ENCODE measurements at places on chromosomes 1 and 21.

DNA sequence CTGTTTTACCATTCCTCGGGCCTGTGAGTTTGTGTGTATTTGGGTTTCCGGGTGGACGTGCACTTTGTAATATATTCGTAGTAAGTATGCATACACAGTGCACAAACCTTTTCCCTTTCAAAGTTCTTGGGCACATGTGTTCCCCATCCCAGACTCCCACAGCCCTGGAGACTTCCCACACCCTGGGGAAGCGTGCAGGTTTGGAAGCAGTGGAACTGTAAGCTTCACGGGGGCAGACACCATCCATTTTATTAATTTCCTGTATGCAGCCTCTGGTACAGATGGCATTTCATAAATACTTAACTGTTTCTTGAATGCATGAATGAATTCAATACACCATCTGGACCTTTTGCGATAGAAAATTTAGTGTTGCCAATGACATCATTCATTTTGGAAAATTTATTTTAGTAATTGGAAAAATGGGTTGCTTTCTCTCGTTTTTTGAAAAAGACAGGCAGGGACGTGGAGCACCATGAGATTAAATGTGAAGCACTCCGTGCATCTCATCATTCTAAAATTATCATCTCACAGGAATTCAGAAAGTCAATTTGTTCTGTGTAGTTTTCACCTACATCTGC lies 10.8 kb downstream of the ETS2 start:
- H3K4me1 ChIP-seq = no peaks in the 10 kb centered on the region

DNA sequence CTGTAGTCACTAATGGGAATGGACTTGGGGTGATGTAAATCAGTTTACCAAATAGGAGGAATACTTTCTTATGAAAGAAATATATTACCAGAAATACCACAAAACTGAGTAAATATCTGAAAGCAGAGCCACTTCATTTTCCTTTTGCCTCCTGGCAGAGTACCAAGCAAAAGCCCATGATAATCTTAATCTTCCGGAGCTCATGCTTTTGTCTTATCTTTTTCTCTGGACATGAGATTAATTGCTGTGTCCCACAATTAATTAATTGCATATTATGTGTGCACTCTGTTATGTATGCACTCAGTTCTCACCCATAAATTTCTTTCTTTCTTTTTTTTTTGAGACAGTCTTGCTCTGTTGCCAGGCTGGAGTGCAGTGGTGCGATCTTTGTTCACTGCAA lies 94.1 kb upstream of the PDE4B start:
- no peak overlapping the region for H3K27ac ChIP-seq
- no peaks in the 10 kb centered on the region for H3K4me1 ChIP-seq
- H3K27me3 ChIP-seq = no peaks in the 10 kb centered on the region
- DNase-seq = no peak
- H3K4me3 ChIP-seq = no peak overlapping the region
- H3K36me3 ChIP-seq = no peaks in the 10 kb centered on the region

DNA sequence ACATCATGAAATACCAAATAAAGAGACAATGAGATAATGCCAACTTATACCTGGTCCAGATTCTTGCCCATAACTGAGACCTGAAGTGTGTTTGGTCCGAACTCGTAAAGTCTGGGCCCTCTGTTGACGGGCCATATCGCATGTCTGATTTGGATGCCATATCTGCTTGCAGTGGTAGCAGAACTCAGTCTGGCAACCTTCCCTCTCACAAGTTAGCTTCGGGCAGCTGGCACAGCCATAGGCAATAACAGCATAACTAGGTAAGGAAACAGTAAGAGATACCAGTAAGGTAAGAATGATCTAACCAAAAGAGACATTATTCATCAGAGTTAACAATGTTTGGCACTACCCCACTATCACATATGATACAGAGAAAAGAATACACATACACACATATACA lies 15.1 kb downstream of the RNF19B start:
- H3K36me3 ChIP-seq = peaks cover 31% of the 10 kb centered on the region
- DNase-seq = no peak
- no peaks in the 10 kb centered on the region for H3K27me3 ChIP-seq
- peaks cover 4% of the 10 kb centered on the region for H3K4me1 ChIP-seq
- no peak overlapping the region for H3K4me3 ChIP-seq

DNA sequence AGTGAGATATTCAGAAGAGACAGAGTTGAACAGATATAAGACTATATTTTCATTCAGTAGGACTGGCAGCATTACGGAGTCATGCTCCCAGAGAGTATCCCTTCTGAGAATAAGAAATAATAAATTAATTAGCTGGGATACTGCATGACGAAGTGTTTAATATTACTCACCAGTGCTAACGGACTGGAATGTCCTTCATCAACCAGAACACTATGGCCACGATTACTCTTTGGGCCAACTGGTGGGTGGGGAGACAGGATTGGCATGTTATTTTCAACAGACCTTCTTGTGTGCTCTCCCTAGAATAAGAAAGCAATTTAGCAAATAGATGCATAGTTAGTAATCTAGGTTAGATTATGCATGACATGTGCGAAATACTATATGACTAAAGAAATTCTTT lies 32.4 kb downstream of the ERICH3 start:
- no peaks in the 10 kb centered on the region for H3K4me1 ChIP-seq
- H3K36me3 ChIP-seq = no peaks in the 10 kb centered on the region
- H3K4me3 ChIP-seq = no peak overlapping the region
- no peaks in the 10 kb centered on the region for H3K27me3 ChIP-seq

- H3K27ac ChIP-seq = no peak overlapping the region
- H3K27me3 ChIP-seq = no peaks in the 10 kb centered on the region
- no peaks in the 10 kb centered on the region for H3K36me3 ChIP-seq
- no peak overlapping the region for H3K4me3 ChIP-seq
- DNase-seq = no peak
- H3K4me1 ChIP-seq = no peaks in the 10 kb centered on the region
These were observed 263.1 kb upstream of the CHRM3 start for GRCh38 chr1:239123260-239123659.

- H3K36me3 ChIP-seq = no peaks in the 10 kb centered on the region
- no peak for DNase-seq
- no peak overlapping the region for H3K4me3 ChIP-seq
- no peaks in the 10 kb centered on the region for H3K27me3 ChIP-seq
- no peak overlapping the region for H3K27ac ChIP-seq
These were observed 64.3 kb upstream of the TTC34 start for GRCh38 chr1:2865571-2866421.

DNA sequence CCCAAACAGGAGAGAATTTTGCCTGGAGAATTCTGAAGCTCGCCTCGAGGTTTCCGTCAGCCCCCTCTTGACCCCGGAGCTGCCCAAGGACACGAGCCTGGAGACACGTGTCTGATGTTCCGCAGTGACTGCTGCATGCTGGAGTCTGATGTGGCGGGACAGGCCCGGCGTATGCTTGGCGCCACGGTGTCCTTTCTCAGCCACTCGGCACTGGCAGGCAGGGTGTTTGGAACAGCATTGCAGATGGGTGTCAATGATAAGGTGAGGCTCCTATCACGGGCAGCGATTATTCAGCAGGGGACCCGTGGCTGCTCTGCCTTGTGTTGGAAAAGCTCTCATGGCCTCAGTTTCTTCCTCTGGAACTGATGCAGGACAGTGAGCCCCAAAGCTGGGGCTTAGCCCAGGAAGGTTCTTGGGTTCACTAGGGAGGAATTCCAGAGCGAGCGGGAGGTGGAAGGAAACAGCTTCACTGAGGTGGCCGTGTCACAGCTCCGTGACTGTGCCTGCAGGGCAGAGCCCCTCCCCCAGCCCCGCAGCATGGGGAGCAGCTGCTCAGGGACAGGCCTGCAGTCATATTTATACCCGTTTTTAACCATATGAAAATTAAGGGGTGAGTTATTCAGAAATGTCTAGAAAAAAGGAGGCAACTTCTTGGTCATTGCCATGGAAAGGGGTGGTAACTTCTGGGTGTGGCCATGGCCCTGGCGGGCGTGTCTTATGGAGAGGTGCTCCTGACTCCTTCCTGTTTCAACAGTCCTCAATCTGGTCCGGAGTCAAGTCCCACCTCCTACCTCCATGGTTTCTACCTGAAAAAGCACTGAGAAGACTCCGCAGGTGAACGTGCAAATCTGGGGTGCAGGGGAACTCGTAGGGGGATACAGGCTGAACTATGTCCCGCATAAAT lies 123.4 kb downstream of the SIK1 start:
- H3K4me1 ChIP-seq = no peaks in the 10 kb centered on the region
- no peak overlapping the region for H3K4me3 ChIP-seq
- no peak for DNase-seq
- no peaks in the 10 kb centered on the region for H3K27me3 ChIP-seq

GRCh38 chr21:38486221-38486620 lies 12.1 kb downstream of the ERG start:
- no peaks in the 10 kb centered on the region for H3K27me3 ChIP-seq
- H3K4me3 ChIP-seq = no peak overlapping the region
- DNase-seq = no peak
- H3K27ac ChIP-seq = no peak overlapping the region

- H3K27me3 ChIP-seq = no peaks in the 10 kb centered on the region
- H3K4me1 ChIP-seq = peaks cover 6% of the 10 kb centered on the region
- no peak overlapping the region for H3K4me3 ChIP-seq
- no peak overlapping the region for H3K27ac ChIP-seq
These were observed 66.8 kb downstream of the EPB41 start for GRCh38 chr1:28981210-28981609.

- no peak overlapping the region for H3K4me3 ChIP-seq
- no peaks in the 10 kb centered on the region for H3K27me3 ChIP-seq
- DNase-seq = no peak
- no peak overlapping the region for H3K27ac ChIP-seq
These were observed 184.4 kb downstream of the SIPA1L2 start for GRCh38 chr1:232445361-232446106.

DNA sequence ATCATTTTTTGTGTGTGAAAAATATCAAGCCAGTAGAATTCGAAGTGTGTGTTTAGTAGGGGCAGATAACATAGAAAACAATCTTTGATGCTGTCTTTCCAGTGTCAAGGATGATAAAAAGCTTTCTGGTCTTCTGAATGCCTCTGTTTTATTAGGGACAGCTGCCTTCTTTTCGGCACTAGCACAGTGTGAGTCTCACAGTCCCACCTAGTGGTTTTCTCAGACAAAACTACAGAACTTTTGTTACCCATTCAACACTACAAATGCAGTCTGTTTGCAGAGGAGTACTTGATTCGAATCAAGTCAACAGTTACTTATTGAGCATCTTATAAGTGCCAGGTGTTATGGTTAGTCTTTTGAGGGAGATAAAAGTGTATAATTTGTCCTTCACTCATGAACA lies 30.6 kb upstream of the MCOLN3 start:
- H3K27me3 ChIP-seq = no peaks in the 10 kb centered on the region
- no peaks in the 10 kb centered on the region for H3K4me1 ChIP-seq
- no peak overlapping the region for H3K4me3 ChIP-seq
- no peak overlapping the region for H3K27ac ChIP-seq
- H3K36me3 ChIP-seq = no peaks in the 10 kb centered on the region
- DNase-seq = no peak

DNA sequence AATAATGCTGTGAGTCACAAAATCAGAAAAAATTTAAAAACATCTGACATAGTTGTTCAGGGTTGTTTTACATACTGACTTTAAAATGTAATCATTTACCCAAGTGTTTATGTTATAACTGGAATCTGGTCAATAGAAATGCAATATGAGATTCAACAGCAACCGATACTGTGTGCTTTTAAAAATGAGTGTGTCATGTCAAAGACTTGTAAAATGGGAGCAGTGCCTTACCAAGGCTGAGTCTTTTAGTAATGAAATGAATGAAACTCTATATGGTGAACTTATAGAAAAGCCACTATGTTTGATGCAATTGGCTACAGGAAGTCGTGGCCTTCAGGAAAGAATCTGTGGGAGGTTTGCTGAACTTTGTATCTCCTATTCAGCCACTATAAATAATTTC lies 570.2 kb downstream of the DPYD start:
- no peaks in the 10 kb centered on the region for H3K36me3 ChIP-seq
- H3K27me3 ChIP-seq = no peaks in the 10 kb centered on the region
- H3K27ac ChIP-seq = no peak overlapping the region
